Activated CD4-positive, alpha-beta T cell treated with anti-CD3 and anti-CD28 coated beads for 1 hour (primary cell): ENCODE measurements at places on chromosomes 7 and 10.

DNA sequence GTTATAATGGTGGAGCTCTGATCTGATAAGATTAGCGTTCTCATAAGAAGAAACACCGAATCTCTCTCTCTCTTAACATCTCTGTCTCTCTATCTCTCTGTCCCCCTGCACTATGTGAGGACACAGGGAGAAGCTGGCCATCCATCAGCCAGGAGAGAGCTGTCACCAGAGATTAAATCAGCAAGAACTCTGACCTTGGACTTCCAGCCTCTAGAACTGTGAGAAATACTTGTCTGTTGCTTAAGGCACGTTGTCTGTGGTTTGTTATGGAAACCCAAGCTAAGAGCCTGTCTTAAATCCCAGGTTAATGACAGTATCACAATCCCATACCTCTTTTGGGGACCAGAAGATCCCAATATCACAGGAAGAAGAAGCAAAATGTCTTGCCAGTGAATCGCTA, 132.0 kb upstream of the AKR1E2 start:
- no peak for DNase-seq

DNA sequence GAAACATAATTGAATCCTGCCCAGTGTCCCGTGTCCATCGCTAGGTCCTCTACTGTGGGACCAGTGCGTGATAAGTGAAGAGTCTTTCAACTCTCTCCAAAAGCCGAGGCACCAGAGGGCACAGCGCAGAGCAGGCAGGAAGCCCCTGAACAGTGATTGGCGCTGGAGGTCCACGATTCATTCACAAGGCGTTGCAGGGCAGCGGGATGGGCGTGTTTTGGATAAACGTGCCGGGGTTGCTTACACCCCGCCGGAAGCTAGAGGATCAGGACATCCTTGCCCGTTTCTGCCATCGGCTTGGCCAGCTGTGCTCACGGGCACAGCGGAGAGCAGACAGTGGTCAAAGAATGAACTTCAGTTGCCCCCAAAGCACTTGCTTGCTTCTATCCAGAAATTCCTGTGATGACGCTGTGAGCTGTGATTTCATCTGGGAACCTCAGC, 86.0 kb upstream of the PFKP start:
- no peak for DNase-seq

DNA sequence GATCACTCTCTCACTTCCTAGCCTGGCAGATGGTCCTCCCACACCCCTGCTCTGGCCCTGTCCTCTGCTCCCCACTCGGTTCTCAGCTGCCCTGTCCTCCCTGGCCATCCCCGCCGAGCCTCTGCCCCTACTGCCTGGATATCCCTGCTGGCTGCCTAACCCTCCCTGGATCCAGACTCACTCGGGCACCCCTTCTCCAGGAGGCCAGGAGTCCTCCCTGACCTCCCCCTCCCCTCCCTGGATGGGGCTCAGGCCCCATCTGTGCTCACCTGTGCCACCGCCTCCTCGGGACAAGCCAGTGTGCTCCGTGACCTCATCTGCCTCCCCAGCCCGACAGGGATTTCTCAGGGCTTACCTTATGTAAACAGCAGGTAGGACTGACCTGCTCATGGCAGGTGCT, 406.1 kb downstream of the TCERG1L start:
- no peak for DNase-seq

DNA sequence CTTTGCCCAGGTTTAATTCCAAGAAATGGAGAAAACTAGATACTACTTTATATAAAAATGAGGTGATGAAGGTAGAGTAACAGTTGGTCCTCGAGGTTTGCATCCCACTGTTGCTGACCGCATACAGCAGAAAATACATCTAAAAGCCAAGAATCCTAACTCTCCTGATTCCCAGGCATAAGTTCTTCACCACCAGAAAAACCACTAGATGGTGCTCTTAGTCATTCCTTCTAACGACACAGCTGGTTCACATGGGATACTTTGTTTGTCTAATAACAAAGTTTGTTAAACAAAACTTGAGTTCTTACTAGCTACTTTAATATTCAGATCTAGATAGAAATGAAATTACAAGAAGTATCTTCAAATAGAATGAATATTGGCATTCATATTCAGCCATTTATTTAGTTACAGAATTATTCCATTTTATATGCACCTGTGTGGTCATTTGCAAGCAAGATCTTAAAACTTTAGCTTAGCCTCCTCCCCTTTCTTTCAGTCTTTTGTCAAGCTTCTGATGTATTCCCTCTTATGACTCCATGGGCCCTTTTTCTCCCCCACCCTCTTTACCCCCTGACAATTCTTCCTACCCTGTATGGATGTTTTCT, 54.1 kb upstream of the CYP26C1 start:
- no peak for DNase-seq

DNA sequence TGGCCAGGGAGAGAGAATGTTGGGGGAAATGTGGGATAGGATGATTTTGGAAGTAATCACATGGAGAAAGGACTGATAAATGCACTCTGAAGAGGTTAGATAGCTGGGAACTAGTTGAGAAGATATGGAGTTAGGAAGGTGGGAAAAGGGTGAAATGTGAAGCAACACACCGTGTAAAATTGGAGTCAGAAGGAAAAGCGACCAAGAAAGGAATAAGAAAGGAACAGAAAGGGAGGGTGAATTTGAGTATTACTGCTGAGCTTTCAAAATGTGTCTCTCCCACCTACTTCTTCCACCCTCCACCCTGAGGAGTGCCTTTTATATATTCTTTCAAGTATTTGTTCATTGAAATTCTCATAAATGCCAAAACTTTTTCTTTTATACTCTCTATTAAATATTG, 171.8 kb downstream of the BMPER start:
- DNase-seq: no peak

- no peak for DNase-seq
Observed at GRCh38 chr7:148241700-148242293, 348.8 kb upstream of the C7orf33 start.

DNA sequence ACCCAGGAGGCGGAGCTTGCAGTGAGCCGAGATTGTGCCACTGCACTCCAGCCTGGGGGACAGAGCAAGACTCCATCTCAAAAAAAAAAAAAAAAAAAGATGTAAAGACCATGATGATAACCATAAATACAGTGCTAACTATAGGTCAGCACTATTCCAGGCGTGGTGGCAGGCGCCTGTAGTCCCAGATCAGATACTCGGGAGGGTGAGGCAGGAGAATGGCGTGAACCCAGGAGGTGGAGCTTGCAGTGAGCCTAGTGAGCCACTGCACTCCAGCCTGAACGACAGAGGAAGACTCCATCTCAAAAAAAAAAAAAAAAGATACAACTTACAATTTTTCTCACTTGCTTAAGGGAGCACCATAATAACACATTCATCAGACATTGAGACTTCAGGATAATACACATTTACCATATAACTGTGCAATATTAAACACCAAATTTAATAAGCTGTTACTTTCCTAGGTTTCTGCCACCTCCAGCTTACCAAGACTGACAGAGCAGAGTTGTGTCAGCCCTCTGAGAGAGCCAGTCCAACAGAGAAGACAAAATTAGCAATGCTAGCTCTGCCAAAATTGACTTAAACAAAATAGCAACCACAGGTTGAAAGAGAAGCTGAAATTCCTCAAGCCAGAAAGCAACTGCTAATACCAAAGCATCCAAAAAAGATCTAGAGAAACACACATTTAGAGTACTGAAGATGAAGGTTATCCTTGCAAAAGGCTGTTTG, 8.2 kb downstream of the DNA2 start:
- no peak for DNase-seq

GRCh38 chr10:132237871-132238270, 51.1 kb downstream of the DPYSL4 start:
- no peak for DNase-seq

DNA sequence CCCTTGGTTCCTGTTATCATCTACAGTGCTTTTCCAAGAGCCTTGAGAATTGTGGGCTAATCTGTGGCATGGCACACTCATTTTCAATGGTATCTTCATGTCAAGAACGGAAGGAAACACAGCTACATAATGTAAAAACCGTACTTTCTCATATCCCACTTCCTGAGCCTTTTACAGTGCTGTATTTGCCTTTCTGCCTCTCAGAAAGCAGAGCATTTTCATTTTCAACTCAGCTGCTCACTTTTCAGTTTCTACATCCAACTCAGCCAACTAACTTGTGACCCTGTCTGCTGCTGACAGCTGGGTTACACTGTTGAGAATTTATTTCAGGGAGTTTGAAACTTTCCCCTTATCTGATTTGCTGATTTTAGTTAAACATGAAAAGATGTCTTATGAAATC, 875.8 kb upstream of the KCND2 start:
- DNase-seq: no peak

- DNase-seq: no peak
Observed at GRCh38 chr7:36708767-36709166, 15.5 kb downstream of the AOAH start.

DNA sequence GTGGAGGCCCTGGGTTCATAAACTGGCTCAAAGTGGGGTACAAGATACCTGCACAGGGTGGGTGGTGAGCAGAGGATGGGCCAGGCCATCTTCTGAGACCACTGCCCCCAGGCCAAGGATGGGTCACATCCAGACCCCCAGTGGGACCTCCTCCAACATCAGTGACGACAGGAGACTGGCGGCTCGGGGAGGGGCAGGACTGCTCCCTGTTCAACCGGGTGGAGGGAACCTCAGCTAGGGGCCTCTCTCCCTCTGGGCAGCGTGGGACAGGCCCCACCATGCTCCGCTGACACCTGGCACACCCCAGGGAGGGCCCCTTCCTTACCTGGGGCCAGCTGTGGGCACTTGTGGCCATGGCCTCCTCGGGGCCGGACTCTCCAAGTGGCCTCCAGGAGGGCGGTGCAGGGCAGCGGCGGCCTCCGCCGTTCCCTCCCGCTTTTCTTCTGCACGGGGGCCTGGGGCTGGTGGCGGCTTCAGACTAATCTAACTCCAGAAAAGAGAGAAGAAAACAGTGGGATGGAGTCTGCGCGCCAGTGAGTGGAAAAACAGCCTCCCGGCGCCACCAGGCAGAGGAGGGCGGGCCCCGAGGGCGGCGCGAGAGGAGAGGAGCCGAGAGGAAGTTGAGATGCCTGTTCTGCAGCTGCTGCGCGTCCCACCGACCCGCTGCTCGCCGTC, at the start of gene CALHM2:
TSS of gene CALHM2 (minus strand) at position 540 of the 675 bp plus-strand sequence. CDS start 2,429 bp downstream, outside the sequence.
- peak; percentile 38 for DNase-seq
